Caco-2 (cell line): ENCODE measurements at places on chromosomes 1 and 21. TPM values are rescaled to one million over a fixed set of nuclear protein-coding genes. Genes with fewer than 3 reads are reported as not detected.

The GUCA2A gene
- total RNA-seq: 24.1 and 28.8 TPM in 2 replicates

The EYA3 gene
- 9.9 and 11.2 TPM in 2 replicates for total RNA-seq

The SPATA21 gene
- not detected in 2 replicates for total RNA-seq

DNA sequence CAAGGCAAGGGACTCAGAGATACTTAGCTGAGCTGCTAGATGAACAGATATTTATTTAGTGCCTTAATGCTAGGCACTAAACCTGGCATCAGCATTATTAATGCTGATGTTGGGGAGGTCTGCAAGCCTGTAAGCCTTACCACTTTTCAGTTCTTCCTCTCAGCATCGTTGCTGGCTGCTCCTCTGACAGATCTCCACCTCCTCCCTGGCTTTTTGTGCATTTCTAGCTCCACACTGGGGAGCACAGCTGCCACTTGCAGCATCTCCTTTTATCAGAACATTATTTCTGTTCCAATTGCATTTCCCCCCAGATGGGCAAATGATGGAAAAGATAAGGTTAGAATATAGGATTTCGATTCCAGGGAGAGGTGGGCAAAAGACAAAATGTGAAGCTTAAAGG, 34.8 kb downstream of the CACNA1E start:
- no peaks in the 10 kb centered on the region for H3K4me1 ChIP-seq
- DNase-seq: no peak
- no peaks in the 10 kb centered on the region for H3K27me3 ChIP-seq
- no peaks in the 10 kb centered on the region for H3K36me3 ChIP-seq
- H3K27ac ChIP-seq: no peak overlapping the region

- H3K4me3 ChIP-seq: no peak overlapping the region
- DNase-seq: no peak
- H3K4me1 ChIP-seq: no peaks in the 10 kb centered on the region
- no peak overlapping the region for H3K27ac ChIP-seq
- no peaks in the 10 kb centered on the region for H3K27me3 ChIP-seq
- no peaks in the 10 kb centered on the region for H3K36me3 ChIP-seq
These were observed 1.7 kb downstream of the RAB7B start for GRCh38 chr1:206001476-206001888.

GRCh38 chr1:45089711-45090110, 77.7 kb downstream of the UROD start:
- H3K4me1 ChIP-seq: no peaks in the 10 kb centered on the region
- no peaks in the 10 kb centered on the region for H3K27me3 ChIP-seq
- no peaks in the 10 kb centered on the region for H3K36me3 ChIP-seq
- no peak for DNase-seq

DNA sequence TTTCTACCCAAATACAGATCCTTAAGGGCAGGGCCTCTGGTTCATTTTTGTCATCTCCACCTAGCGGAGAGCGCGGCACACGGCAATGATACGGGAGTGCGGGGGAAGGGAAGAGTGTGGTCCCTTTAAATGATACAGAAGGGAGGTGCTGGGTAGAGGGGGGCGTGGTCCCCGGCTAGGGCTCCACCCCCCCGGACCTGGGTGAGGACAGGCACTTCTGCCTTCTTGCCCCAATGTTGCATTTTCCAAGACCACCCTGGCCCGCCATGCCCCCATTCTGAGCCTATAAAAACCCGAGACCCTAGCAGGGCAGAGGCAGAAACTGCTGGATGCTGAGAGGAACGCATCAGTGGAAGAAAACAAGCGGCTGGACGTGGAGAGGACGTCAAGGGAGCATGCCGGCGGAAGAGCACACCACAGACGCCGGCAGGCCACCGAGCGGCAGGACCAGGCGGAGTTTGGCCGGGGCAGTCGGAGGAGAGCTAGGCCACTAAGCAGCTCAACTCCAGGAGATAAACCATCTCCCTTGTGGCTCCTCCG, 30.0 kb downstream of the LRRC3 start:
- DNase-seq: no peak
- no peaks in the 10 kb centered on the region for H3K27me3 ChIP-seq
- no peak overlapping the region for H3K27ac ChIP-seq
